ENCODE measurements at places on chromosomes 6 and 20.
A peak's percentile ranks its signal among the peaks of the same experiment; 100 is the strongest.

GRCh38 chr6:109772883-109773431 lies 81.9 kb downstream of the FIG4 start:
- DNase-seq: no peak

GRCh38 chr6:142927271-142927580 lies 17.8 kb downstream of the HIVEP2 start:
- no peak for DNase-seq

DNA sequence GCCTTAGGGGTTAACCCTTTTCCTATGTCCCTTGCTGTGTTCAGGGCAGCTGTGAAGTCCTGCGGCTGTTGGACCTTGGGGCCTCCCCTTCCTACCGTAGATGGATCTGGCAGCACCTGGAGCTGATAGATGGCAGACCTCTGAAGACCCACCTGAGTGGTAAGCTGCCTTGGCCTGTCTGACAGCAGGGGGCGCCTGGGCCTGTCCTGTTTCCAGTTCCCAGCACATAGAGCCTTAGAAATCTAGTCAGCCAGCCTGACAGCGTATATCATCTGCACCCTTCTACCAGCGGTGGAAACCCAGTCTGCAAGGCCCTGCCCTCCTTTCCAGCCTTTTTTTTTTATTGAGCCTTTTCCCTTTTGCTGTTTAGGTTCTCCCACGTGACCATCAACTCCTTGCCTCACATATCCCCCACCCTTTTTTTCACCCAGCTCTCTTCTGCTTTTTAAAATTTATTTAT lies 26.6 kb downstream of the CNBD2 start:
- DNase-seq: peak; percentile 73

DNA sequence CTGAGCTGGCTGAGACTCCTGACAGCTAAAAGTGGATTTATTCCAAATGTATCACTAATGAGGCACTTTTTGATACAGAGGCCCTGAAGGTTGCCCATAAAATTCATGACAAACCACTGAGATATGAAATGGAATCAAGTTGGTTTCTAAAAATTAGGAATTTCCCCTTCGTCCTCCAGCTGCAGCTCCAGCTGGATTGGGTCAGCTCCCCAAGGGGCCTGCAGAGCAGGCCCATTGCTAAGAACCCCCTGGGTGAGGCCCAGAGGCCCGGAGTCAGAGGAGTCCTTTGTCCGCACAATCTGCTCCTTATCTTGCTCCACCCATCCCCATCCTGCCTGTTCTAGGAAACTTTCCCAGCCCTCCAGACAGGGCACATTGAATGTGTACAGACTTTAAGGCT lies 163.5 kb upstream of the TOP1 start:
- no peak for DNase-seq

DNA sequence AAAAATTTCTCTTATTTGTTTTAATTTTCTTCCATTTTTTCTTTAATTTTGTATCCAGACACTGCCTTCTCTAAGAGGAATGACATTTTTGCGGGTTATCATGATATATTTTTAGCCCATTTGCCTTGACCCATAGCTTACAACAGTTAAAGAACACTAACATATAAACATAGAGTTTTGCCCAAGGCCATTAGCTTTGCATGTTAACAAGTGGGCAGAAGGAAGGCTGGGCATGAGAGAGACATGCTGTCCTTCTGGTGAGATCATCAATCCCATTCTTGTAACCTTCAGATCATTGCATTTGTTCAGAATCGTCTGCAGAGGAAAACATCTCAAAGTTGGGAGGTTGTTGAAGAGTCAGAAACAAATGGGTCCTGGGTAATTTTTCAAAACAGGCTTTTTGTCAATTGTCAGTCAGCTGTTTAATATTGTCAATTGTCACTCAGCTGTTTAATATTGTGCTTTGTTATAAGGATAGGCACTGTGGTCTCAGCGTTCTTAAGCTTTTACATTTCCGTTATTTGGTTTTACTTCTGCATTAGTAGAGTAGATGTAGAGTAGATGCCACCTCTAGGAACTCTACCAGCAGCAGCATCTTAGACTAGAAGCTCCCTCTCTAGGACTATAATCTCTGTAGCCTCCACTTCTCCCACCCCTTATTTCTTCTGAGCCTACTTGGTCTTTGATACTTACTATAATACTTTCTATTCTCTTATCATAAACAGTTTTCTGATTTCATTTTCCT lies 243.1 kb downstream of the ESR1 start:
- DNase-seq: no peak

DNA sequence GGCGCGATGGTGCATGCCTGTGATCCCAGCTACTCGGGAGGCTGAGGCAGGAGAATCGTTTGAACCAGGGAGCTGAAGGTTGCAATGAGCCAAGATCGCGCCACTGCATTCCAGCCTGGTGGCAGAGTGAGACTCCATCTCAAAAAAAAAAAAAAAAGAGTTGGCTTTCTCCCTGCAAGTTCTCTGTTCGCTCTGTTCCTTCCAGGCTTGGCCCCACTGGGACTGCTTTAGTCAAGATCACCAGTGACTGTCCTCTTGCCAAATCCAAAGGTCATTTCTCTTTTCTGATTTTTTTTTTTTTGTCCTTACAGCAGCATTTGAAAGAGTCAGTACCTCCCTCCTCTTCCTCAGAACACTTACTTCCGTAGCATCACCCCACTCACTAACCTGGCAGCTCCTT lies 10.8 kb upstream of the GNRH2 start:
- no peak for DNase-seq

DNA sequence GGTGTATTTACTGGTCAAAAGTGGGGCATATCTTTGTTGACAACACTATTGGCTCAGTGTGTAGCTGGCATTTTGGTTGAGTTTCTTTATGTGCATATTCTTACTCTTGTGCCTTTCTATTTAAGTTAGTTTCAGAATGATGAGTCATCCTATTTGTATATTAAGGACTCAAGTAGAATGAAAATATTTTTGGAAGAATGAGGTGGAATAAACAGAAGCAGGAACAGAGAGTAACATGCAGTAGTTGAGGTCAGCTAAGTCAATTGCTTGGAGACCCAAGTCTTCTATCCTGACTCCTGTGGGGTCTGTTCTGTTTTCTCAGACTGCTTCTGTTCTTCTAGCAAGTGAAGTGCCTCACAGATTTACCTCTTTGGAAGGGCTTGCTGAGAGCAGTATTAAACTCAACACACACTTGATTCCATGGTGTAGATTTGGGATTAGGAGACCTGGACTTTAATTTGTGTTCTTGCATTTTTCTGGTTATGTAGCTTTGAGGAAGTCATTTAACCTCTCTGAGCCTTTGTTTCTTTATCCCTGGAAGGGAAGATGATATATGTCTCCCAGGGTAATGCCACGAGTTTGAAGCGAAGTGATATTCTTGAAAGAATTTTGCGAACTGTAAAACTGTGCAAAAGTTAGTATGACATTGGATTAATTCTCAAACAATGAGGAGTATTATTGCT lies 324.3 kb downstream of the QKI start:
- DNase-seq: no peak

DNA sequence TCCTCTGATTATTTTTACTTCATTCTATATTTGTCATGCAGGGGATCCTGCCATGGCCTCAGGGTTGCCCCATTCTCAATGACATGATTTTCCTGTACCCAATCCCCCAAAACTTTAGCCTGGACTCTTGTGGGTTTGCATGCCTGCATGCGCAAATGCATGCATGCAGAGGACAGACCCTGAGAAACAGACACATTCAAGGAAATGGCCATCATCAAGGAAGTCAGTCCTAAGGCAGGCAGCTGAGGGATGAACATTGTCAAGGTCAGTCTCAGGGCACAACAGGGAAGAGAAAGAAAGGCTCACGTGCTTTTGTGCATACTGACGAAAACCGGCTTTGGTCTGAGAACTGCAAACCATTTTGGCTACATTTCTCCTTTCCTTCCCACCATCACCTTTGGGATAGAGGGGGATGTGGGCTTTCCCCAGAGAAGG lies 13.1 kb downstream of the NEDD9 start:
- no peak for DNase-seq

- no peak for DNase-seq
Measured at GRCh38 chr6:130063806-130064205, 45.4 kb downstream of the L3MBTL3 start.

DNA sequence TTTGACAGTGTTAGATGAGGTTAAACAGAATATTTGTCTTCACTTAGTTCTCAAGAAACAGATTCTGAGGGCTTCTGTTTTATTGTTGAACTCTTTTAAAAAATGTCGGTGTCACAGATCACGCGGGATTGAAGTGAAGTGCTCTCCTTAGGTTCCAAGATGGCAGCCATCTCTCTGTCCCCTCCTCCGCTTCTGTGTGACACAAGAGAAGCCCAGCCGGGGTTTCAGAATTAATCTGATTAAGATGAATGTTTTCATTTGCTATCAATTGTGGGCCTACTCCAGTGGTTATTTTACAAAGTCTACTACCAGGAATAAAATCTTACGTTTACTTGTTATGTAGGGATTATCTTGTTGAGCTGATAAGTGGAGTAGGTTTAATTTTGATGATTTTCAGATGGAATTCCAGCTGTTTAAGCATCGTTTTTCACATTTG lies 10.9 kb downstream of the HIVEP1 start:
- DNase-seq: no peak

- no peak for DNase-seq
Measured at GRCh38 chr6:140846503-140847261, 1286.0 kb upstream of the GJE1 start.

GRCh38 chr20:12575352-12576095 lies 433.2 kb upstream of the SPTLC3 start:
- DNase-seq: no peak

- DNase-seq: no peak
Measured at GRCh38 chr20:40663991-40664880, 24.8 kb downstream of the MAFB start.

- no peak for DNase-seq
Measured at GRCh38 chr6:140718021-140718420, 1343.6 kb upstream of the CITED2 start.

DNA sequence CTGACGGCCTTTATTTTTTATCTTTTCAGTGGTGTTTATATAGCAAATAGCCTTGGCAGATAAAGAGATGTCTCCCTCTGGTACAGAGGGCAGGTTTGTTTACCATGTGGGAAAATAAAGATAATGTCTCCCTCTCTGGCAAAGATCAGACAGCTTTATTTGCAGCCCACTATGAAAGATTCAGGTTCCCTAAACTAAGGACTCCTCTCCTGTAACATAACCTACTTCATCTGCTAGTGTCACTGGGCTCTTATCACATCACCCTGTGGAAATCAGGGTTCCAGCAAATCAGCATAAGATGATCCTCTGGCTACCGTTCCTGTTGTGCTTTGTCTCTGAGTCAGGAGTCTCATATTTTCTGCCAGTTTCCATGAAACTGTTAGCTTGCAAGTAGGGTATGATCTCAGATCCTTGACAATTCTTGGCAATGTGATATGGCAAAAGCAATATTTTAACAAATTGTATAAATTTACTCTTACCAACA lies 3.1 kb downstream of the FBXL4 start:
- no peak for DNase-seq

DNA sequence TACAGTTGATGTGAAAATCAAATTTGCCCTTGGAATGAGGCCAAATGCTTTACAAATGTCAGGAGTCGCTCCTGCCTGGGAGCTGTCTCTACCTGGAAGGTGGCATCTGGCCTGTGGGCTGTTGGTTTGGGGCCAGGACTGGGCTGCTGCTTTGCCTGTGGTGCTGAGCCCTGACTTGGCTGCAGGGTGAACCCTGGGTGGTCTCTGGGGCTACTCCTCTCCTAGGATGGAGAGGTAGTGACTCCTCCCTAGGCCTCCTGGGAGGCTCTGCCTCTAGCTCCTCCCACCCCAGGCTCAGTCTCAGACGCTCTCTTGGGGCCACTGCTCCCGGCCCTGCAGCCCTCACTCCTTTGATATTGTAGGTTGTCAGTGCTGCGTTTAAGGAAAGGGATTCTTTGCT lies 47.5 kb downstream of the EFCAB8 start:
- no peak for DNase-seq

GRCh38 chr20:53594068-53595017 lies 704 bp upstream of the ZNF217 start:
- DNase-seq: peak; percentile 99

DNA sequence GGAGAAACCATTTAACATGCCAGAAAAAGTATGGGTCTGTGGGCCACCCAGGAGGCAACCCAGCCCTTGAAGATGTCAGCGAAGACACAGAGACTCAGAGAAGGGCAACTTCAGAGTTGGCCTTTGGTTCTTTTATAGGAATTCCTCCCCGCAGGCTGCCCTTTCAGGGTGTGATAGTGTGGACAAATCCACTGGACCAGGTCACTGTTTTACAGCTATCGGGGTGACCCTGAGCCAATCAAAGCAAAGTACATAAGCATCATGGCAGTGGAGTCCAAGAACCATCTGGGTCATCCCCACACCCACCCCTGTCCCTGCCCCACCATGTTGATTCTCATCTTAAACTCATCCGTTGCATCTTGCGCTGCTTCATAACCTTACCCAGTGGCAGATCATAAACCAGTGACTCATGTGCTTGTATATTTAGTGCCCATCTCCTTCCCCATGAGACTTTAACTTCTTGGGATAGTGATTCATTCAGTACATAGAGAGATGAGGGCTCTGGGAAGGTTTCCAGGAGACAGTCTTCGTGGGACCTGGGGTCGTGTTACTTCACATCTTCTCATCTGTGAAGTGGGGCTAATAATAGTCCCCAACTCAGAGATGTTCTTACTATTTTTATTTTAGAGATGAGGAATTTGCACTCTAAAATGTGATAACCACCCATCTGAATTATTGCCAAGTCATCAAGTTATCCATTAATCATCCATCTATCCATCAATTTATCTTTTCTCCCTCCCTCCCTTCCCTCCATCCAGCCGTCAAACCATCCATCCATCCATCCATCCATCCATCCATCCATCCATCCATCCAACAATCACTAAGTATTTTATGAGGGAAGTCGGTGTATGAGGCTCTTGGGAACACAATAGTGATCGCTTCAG lies 51.0 kb downstream of the EDN3 start:
- no peak for DNase-seq

DNA sequence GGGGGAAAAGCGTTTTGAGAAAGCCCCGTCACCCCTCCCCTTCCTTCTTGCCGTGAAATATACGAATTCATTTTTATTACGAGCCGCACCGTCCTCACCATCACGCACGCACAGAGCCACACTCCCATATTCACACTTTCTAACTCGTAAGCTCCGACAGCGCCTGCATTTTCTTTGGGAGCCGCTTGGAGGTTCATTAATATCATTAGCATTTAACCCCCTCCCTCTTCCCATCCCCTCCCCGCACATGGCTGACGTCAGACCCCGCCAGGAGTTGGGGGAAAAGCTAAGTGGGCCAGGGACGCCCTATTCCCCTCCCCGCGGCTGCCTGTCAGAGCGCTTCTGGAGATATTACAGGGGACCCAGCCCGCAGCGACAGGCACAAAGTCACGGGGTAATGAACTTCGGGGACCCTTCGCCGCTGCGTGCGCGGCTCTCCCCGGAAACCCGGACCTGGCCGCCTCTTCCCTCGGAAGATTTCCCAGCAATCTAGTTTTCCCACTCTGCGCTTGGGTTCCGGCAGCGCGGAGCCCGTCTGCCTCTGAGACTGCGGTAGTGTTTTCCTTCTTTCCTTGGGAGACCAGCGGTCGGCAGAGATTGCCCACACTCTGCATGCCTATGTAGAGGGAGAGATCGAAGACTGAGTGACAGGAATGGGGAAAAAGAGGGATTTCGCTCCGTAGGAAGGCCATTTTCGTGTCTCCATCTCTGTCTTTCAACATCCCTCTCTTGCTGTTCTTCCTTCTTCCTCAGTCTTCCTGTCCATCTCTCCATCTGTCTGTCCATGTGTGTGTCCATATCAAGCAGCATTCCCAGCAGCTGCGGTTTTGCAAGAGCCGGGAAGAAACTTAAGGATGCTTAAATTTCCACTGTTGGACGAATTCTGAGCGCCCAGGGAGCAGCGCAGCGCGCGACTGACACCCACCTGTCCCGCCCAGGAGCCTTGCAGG lies at the start of gene NR2E1:
TSS of gene NR2E1 (plus strand) at position 309 of the 950 bp plus-strand sequence. CDS start 744 bp downstream, outside the sequence.
- DNase-seq: no peak
